ENCODE measurements at places on chromosomes 7 and 10. TPM values are rescaled to one million over a fixed set of nuclear protein-coding genes. Genes with fewer than 3 reads are reported as not detected.

GRCh38 chr7:43749383-43749940 lies 9.0 kb upstream of the BLVRA start:
- DNase-seq = no peak

The LRRC4 gene
- total RNA-seq = not detected

The SPDYE2 gene
- 0.29 TPM for total RNA-seq

The ARMS2 gene
- total RNA-seq = not detected

- DNase-seq = no peak
These were observed 52.7 kb downstream of the HIPK2 start for GRCh38 chr7:139725077-139725476.

DNA sequence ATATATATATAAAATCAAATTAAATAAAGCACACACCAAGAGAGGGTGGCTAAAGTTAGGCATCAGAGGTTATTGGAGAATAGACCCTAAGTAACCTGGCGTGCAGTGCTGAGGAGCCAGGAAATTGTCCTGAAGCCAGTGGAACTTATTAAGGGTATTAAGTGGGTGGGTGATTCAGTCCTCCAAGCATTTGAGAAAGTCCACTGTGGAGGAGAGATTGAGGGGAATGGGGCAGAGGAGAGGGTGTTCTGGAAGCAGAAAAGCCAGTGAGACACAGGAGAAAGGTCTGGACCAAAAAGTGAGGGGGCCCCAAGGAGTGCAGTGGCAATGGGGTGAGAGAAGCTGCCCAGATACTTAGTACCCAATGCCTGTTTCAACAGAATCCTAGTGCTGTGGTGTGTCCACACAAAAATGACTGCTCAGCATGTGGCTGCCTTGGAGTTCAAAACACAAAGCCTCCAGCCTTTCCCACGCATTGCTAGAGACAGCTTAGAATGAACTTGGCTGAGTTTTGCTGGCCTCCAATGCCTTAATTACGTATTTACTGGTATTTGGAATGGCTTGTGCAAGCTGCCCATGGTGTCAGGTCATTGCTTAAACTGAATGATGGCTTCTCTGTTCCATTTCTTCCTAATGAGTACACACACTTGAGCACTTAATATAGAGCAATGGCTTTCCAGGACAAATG lies 44.9 kb upstream of the CHST15 start:
- no peak for DNase-seq

- DNase-seq = no peak
These were observed 248.5 kb downstream of the NSUN6 start for GRCh38 chr10:18402853-18403252.

- no peak for DNase-seq
These were observed 32.6 kb downstream of the VSTM4 start for GRCh38 chr10:49082766-49083165.

- no peak for DNase-seq
These were observed 44.9 kb downstream of the MINDY3 start for GRCh38 chr10:15815242-15815885.

Measured in activated CD8-positive, alpha-beta memory T cell treated with anti-CD3 and anti-CD28 coated beads, Interleukin-2, amount 10 ng/mL, durations not matched to agents 7 days and 5 days (primary cell).